Midbrain (tissue), 1 donor: ENCODE measurements at places on chromosomes 7 and 10.

DNA sequence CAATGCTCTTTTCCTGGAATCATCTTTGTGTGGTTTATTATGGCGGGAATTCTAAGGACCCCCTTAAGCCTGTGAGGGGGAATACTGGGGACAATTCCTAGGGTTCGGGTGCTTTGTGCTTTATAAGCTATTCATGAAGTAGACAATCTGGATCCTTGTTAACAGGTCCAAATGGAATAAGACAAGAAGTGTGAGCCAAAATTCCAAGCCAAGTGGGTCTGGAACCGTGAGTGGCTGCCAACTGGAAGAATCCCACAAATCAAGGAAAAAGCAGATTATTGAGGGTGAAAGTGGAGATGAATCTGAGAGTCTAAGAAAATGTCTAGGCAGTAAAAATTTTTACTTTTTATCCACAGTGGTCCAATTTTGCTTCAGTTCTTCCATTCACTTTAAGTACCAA, 136.8 kb downstream of the MDFIC start:
- peak; percentile 12 for DNase-seq

GRCh38 chr10:6498771-6499170, 81.3 kb downstream of the PRKCQ start:
- no peak for DNase-seq

- DNase-seq: no peak
Measured at GRCh38 chr7:117637937-117638336, 158.1 kb downstream of the CFTR start.

DNA sequence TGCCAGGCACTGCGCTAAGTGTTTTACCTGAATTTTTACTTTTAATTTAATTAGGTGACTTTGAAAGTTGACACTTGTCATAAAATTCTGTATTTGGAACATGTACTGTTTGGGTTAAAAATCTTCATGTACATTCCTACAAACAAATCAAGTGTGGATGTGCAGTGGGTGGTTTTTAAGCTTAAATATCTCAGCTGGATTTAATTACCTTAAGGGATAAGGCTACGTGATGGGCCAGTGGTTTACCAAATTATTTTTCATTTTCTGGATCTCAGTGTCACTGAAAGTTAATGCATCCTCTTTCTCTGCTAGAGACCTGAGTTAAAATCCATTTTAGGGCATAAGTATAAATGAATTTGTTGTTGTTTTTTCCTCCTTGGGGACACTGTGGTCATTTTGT, 51.1 kb downstream of the EXOC4 start:
- no peak for DNase-seq

GRCh38 chr7:151625606-151626005, 105.9 kb upstream of the RHEB start:
- DNase-seq: no peak

- DNase-seq: no peak
Measured at GRCh38 chr10:118918116-118918515, 111.4 kb upstream of the NANOS1 start.

DNA sequence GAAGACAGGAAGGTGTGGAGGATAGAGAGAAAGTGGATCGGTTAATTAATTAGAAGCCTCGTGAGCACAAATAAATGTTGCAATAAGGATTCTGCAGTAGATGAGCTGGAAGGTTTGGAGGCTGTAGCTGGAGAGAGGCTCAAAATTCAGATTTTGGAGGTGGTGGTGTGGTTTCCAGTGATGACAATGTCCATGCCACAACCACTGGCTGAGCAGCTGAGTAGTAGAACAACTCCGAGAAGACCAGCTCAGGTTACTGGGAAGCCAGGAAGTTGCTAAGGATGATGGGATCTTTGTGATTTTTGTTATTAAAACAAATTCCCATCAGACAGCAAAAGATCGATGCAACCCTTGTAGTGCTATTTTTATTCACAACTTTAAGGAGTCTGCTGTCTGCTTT, 7.7 kb downstream of the SLC26A4 start:
- DNase-seq: no peak

DNA sequence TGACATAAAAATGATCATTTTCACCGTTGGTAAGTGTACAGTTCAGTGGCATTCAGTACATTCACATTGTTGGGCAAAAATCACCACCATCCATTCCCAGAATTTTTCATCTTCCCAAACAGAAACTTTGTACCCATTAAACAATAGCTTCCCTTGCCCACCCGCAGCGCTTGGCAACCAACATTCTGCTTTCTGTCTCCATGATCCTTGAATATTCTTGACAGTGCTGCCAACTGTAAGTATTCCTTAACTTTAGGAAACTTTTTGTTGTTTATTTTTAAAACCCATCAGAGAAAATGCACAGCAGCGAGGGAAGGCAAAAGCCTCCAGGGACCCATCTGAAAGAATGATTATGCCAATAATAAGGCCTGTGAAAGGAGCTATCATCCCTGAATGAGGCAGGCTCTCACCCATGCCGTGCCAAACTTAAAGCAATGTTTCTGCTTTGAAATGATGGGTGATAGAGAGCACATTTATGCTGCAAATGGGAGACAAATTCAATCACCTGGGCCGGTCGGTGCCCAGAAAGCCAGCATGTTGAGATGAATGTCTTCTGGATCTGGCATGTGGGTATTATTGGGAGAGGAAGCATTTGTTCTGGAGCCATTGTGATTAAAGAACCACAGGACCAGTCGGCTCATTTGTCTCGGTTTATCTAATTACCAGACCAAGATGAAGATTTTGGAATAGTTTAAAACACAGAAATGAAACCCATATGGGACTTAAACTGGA, 202.1 kb upstream of the NPVF start:
- no peak for DNase-seq

GRCh38 chr7:116592041-116592355, 67.2 kb downstream of the CAV1 start:
- no peak for DNase-seq

DNA sequence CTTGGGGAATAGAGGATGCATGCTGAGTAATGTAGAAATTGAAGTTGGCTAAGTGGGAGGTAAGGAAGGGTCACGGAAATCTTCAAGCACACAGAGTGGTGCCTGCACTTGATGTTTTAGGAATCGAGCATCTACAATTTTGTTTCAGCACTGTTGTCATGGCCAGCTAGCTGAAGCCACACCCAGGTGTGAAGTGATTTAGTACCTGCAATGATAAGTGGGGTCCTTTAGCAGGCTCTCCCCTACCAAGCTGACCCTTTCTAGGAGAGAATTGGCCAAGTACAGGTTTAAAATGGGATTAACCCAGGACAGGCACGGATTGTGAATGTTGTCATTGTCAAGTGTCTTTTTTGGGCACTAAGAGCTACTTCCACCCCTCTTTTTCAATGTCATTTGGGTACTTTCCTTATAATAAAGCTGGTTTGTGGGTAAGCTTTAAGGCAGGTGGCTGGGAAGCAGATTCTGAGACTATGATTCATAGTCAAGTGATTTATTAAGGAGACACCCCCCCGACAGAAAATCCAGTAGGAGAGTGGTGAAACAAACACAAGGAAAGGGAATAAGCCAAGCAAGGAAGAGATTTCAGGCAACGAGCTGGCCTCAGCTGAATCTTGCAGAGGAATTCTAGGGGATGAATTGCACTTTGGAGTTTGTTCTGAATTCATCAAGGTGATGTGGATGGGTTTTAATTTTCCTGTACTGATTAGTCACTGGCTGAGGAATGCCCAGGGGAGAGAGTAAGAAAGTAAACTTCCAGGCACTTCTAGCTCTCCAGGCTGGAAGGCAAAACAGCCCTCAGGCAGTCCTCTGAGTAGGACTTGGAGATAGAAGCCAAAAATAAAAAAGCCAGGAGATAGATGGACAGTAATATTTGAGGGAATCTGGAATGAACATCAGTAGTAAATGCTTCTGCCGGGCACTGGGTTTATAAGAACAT, 1128.4 kb downstream of the SORCS3 start:
- DNase-seq: no peak

- no peak for DNase-seq
Measured at GRCh38 chr7:151687523-151688235, 168.0 kb upstream of the RHEB start.

GRCh38 chr10:101295261-101295660, 58.7 kb upstream of the BTRC start:
- no peak for DNase-seq

DNA sequence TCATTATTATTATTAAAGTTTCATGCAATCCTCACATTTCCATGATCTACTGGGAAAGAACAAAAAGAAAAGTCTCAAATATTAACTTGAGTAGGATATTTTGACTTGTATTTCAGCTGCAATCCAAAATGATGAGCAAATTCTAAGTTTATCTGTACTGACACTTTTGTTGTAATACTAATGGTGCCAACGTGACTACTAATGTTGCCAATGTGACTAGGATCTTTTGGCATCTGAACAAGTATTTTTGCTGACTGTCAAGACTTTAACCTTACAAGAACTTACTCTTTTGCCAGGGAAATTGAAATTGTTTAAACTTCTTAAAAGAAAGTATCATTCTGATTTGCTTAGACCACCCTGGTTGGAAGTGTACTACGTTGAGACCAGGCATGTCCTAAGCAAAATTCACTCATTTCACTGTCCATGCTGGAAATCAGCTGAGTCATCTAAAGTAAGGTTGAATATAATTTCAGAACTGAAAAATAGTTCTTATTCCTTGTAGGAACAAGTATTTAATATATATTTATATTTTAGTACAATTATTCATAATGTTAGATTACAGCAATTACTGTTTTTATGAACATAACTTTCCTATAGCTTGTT, 78.5 kb upstream of the LYZL1 start:
- DNase-seq: no peak

- peak; percentile 51 for DNase-seq
Measured at GRCh38 chr10:6145166-6145987, 56.5 kb downstream of the RBM17 start.

- DNase-seq: no peak
Measured at GRCh38 chr10:14017467-14017866, 313.3 kb downstream of the FRMD4A start.

DNA sequence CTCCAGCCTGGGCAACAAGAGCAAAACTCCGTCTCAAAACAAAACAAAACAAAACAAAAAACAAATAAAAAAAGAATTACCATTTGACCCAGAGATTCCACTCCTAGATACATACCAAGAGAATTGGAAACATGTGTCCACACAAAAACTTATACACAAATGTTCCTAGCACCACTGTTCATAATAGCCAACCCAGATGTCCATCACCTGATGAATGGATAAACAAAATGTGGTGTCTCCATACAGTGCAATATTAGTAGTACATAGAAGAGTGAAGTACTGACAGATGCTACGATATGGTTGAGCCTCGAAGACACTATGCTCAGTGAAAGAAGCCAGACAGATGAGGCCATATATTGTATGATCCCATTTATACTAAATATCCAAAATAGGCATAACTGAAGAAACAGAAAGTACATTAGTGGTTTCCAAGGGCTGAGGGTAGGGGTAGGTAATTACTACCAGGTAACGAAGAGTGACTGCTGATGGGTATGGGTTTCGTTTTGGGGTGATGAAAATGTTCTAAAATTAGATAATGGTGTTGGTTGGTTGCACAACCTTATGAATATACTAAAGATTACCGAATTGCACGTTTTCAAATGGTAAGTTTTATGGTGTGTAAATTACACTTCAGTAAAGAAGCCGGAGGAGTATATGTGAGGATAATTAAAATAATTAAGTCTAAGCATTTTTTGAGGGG, 20.0 kb downstream of the MYO1G start:
- DNase-seq: no peak

DNA sequence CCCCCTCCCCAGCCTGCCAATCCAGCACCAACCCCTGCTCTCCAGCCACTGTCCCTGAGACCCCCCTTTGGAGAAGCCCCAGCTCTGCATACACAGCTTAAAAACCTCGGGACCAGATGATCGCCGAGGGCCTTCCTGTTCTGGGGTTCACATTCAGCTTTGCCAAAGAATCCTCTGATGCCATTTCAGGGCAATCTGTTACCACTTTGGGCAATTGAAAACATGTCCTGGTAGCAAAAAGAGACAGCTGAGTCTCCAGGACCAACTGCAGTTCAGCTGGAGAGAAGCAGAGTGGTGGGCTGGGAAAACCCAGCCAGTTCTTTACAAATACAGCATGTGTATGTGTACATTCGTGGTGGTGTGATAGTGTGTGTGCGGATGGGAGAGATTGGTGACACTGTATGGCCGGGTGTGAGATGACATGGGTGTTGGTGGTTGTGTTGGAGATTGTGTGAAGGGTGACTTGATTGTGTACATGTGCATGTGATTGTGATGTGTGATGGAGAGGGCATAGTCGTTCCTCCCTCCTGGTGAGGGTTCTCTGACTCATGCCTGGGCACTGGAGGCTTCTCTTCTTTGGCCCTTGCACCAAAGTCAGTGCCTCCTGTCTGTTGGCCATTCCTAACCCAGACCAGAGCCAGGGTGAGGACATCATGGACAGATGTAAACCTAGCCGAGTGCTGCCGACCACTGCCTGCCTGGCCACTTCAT, 48.5 kb upstream of the AQP1 start:
- no peak for DNase-seq

GRCh38 chr10:84077768-84078167, 61.5 kb upstream of the GHITM start:
- no peak for DNase-seq

GRCh38 chr10:84158061-84158460, 15.5 kb upstream of the GPR15LG start:
- no peak for DNase-seq

- no peak for DNase-seq
Measured at GRCh38 chr7:98186452-98187137, 24.6 kb upstream of the BHLHA15 start.

DNA sequence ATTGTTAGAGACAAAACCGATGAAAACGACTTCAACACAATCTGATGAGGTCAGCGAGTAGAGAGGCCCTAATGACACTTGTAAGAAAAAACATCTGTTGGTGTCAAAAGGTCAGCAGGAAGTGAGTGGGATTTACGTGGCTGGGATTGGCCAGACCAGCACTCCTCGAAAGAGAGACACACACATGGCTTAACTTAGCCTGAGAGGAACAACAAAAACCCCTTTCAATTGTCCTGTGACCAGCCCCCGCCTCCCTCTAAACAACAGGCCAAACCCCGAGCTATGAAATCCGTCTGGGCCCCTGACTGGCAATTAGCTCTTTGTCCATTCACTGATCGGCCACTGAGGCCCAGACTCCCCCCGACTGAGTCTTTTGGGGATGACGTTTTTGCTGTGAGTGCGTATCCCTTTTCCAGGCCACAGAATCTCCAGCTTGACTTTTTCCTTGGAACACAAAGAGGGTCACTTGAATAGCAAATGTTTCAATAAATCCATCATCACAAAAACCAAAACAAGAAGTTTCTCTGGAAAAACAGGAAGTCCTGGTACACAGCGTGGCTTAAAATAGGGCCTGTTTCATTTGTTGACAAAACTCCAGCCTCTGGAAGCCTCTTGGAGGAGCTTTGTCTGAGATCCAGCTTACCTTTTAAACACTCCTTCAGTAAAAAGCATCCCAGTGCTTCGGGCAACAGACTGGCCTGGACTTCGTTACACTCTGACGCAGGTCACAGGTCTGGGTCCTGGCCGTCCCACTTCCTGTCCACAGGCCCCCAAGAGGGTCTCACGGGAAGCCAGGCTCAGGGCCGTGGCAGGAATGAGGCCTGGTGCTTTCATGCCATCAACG, 103.0 kb downstream of the CTBP2 start:
- peak; percentile 91 for DNase-seq
